ENCODE measurements at places on chromosomes 16 and 17.
A peak's percentile ranks its signal among the peaks of the same experiment; 100 is the strongest.

DNA sequence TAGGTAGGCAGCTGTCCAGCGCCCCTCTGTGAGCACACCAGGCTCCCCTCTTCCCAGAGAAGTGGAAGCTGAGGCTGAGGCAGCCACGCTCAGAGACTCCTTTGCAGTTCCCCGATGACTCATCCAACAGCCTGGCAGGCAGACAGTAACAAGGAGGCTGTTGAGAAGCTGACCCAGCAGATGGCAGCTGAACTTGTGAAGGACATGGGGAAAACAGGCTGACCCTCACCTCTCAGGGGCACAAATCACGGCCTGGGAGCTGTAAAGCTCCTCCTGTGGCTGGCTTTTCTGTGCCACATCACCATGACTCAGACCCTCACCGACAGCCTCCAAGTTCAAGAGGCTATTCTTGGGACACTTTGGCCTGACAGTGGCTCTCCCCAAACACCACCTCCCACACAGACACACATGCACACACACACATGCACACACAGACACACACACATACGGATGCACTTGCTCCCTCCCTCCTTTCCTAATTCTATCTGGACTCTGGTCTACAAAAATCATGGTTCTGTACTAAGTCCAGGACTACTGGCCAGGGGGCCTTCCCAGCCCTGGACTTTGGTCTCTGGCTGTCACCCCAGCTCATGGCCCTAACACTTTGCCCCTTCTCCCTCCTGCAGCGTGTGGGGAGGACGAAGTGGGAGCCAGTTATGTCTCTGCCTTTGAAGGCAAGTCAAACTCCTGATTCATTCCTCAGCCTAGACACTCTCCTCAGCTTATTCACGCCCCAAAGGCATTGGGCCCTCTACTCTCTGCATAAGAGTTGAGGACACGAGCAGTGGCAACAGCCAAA, 23.2 kb downstream of the MAP3K14 start:
- no peak for DNase-seq

- no peak for DNase-seq
Measured at GRCh38 chr16:57944970-57945739, 25.8 kb downstream of the CNGB1 start.

GRCh38 chr17:60435244-60436167, 13.2 kb downstream of the CHCT1 start:
- peak; percentile 3 for DNase-seq

DNA sequence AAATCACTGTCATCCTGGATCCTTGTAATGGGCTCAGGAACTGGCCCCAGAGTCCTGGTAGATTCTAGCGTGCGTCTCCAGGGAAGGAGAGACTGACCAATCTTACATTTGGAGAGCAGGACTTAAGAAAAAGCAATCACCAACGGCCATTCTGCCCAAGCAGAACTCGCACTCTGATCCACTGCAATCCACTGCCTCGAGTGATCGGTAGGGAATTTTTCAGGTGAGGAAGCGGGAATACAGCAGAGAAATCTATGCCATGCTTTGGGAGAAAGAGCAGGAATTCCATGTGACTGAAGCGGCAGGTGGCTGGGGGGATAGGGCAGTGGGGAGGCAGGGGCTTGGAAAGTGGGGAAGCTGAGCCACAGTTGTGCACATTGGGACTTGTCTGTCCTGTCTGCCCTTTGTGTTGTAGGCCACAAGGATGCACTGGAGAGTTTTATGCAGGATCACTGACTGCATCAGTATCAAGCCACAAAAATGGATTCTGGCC, 143.9 kb upstream of the HS3ST2 start:
- DNase-seq: no peak

- DNase-seq: no peak
Measured at GRCh38 chr16:55710466-55710865, 54.7 kb downstream of the SLC6A2 start.

DNA sequence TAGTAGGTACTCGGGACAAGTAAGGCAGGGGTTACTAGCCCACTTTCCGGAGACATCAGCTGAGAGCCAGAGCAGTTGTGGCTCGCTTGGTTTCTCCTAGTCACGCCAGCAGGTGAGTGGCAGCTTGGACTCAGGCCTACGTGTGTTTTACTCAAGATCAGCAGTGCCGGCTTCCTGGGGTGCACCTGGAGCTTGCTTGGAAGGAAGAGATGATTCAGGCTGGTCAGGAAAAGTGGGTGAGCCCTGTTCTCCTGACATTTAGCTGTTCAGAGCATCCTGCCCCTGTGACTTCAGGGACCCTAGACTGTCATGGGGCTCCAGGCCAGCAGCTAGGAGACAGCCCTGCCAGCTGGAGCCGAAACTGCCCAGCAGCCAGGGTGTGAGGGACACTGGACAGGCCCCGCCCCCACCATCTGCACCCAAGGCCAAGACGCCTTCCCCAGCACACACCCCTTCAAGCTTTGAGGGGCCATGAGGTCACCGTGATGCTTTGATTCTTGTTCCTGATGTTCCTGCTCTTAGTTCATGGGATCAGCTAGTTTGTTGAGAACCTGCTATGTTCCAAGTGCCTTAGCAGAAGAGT, 238.0 kb upstream of the CIBAR2 start:
- no peak for DNase-seq

- no peak for DNase-seq
Measured at GRCh38 chr16:27499659-27500055, 50.1 kb downstream of the GTF3C1 start.

DNA sequence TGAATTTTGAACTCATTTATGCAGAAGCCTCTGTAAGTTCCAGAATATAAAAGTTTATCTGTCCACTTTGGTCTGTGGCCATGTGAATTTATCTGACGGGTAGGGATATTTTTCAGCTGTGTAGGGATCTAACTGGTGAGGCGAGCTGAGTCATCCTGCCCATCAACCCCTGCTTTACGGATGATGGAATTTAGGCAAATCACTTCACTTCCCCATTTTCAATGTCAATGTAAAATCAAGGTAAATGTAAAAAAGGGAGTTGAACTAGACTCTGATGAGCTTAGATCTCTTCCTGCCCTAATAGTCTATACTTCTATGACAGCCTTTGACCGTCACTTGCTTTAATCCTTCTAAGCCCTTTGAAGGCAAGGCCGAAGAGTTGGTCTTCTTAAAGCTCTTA, 2.6 kb downstream of the SLC16A6 start:
- DNase-seq: no peak

DNA sequence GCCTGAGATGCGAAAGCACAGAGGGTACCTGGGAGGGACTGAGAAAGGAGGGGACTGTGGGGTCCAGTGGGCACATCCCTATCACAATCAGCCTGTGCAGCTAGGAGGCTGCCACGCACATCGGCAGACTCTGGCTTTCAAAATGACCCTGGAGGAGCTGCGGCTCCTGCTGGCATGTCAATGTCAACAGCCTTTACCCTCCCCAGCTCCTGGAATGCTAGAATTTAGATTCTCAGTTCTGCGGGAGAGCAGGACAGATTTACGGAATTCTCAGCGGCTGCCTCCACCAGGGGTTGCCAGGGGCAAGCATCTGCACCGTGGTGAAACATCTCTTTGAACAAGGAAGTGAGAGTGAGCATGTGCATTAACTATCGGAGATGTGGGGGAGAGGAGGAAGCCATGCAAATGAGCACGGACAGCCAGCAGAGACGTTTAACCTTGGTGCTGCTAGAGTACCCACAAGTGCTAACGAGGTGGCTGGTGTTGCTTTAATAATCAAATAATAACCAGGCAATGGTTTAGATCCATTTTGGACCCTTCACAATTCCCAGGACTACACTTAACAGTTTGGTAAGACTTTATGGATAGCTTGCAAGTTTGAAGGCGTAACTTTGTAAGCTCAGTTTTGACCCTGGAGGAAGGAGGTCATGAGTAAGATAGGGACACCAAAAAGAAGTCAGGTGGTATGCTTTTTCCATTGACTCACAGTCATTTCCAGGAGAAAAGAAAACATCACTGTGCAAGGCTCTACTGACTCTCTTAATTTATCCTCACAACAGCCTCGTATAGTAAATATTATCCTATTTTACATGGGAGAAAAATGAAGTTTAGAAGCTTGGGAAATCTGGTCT, 54.1 kb downstream of the XYLT1 start:
- DNase-seq: peak; percentile 4

DNA sequence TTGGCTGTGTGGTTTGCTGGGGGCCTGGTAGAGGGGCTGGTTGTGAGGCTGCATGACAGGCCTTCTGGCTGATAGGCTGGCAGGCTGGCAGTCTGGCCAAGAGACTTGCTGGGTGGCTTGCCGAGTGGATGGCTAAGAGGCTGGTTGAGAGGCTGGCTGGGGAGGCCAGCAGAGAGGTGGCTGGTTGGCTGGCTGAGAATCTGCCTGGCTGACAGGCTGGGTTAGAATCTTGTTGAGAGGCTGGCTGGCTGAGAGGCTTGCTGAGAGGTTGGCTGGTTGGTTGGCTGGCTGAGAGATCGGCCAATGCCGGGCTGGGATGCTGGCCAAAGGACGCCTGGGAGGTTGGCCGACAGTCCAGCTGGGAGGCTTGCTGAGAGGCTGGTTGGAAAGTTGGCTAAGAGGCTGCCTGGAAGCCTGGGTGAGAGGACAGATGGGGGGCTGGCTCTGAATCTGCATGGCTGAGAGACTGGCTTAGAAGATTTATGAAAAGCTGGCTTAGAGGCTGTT, 35.9 kb upstream of the ACSM2B start:
- no peak for DNase-seq

GRCh38 chr17:8746501-8747236, 2.0 kb upstream of the CCDC42 start:
- no peak for DNase-seq

GRCh38 chr17:75313941-75314551, 24.8 kb upstream of the SLC25A19 start:
- DNase-seq: no peak

DNA sequence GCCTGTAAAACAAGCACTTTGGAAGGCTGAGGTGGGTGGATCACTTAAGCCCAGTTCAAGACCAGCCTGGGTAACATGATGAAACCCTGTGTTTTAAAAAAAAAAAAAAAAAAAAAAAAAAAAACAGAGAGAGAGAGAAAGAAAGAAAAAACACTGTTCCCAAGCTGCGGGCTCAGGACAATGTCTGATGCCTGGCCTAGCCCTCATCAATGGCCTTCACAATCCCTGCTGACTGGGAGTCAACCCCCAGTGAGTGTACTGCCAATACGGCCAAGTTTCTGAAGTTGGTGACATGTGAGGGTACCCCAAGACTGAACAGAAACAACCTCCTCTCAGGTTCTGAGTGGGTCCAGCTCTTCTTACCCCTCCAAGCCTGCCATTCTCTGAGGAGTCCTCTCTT, 116.5 kb downstream of the ZNF778 start:
- DNase-seq: no peak

GRCh38 chr16:57471852-57472664, 9.6 kb downstream of the POLR2C start:
- no peak for DNase-seq

DNA sequence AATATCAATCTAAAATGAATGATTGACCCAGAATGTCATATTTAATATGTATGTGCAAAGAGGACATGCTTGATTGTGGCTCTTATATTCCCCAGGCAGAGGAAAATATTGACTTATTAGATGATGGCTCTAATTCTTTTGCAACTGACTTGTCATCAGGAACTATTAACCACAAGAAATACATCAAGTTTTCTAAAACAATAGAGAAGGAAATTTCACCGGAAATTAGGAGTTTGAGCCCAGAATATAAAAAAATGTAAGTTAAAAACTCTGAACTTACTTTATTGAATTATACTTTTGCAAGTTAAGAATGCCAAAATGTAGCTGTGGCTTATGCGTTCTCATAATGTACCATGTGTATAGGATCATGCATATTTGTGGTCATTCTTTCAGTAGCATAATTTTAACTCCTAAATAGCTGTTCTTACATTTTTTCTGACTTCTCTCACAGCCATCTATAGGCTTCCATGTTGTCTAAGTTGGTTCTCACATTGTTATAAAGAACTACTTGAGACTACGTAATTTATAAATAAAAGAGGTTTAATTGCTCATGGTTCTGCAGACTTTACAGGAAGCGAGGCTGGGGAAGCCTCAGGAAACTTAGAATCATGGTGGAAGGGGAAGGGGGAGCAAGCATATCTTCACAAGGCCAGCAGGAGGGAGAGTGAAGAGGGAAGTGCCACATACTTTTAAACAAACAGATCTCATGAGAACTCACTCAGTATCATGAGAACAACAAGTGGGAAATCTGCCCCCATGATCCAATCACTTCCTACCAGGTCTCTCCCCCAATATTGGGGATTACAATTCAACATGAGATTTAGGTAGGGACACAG, 11.6 kb downstream of the EFCAB13 start:
- DNase-seq: no peak

DNA sequence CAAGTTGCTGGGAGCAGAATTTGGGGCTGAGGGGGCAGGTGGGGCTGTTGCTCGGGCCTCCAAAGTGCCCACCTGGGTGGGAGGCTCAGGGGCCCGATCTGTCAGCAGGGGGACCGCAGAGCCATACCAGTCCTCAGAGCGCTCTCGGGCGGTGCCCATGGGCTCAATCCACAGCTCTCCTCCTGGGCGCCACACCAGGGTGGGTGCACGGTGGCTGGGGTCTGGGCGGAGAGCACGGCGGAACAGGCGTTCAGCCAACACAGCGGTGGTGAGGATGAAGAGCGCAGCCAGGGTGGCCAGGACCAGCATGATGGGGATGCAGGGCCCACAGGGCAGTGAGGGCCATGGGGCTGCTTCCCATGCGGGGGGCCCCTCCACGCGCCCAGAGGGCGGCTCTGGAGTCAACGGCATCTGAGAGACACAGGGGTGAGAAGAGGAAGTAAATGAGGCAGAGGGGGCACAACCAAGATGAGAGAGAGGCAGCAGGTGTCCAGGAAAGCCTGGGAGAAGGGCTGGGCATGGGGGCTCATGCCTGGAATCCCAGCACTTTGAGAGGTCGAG, 1.2 kb downstream of the C16orf54 start:
- no peak for DNase-seq

- no peak for DNase-seq
Measured at GRCh38 chr17:48542698-48543106, 2.2 kb downstream of the HOXB2 start.

DNA sequence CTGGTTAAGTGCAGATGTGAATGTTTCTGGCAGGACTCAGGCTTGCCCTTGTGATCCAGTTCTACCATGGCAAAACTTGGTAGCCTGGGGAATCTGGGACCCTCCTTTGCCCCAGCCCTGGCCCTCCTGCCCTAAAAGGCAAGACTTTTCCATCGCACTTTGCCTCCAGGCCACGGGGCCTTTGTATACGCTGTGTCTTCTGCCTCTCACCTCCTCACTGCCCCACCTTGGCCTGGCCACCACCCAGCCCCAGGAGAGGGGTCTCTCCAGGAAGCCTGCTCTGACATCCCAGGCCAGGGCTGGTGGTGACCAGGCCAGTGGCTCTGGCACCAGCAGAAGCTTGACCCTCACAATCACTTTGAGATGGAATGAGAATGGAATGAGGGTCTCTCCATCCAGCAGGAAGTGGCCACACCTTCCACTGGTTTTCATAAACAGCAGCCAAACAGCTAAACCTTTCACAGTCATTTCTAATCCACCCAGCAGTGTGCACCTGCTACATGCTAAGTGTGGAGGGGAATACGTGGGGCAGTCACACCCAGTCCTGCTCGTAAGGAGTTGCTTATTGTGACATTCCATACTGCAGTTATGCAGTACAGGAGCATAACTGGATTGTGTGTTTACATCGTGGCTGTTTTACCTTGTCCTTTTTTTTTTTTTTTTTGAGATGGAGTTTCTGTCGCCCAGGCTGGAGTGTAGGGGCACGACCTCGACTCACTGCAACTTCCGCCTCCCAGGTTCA, 1.6 kb upstream of the MRPL38 start:
- no peak for DNase-seq

GRCh38 chr16:73457851-73458250, 409.9 kb upstream of the ZFHX3 start:
- DNase-seq: no peak

GRCh38 chr17:4465786-4466185, 32.0 kb downstream of the SPNS3 start:
- DNase-seq: no peak

- DNase-seq: no peak
Measured at GRCh38 chr16:8696880-8697279, 22.5 kb downstream of the ABAT start.

GRCh38 chr16:74748616-74749026, 26.0 kb downstream of the FA2H start:
- no peak for DNase-seq
